ENCODE measurements at places on chromosomes 7 and 10.

GRCh38 chr10:53724581-53724980 lies 952.0 kb upstream of the MBL2 start:
- DNase-seq = no peak

- DNase-seq = no peak
Measured at GRCh38 chr7:53476566-53476965, 441.1 kb downstream of the POM121L12 start.

- no peak for DNase-seq
Measured at GRCh38 chr7:85638394-85638793, 451.5 kb upstream of the SEMA3D start.

DNA sequence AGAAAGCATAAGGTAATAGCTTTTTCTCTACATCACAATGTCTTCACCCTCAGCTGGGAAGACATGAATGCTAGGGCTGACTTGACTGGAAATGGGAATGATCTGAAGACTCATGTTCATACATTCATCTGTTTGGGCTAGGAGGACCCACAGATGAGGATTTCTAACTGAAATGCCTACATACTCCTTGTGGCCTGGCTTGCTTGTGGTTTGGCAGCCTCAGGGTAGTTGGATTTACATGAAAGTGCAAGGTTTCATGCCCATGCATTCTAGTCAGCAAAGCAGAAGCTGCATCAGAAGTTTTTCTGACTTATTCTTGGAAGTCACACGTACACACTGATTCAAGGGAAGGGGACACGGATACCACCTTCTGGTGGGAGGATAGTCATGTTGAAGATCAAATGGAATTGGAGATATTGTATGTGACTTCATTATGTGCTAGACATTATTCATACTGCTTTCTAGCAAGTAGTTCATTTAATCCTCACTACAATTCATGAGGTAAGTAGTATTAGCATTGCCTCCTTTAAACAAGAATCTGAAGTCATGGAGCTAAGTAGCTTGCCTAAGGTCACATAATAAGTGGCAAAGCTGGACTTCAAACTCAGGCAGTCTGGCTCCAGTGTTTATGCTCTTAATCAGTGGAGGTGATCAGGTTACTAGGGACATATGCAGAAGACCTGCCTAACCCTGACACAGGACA lies 957.0 kb downstream of the LRMDA start:
- DNase-seq = no peak

GRCh38 chr7:1063361-1063760 lies 19.0 kb downstream of the GPR146 start:
- no peak for DNase-seq

DNA sequence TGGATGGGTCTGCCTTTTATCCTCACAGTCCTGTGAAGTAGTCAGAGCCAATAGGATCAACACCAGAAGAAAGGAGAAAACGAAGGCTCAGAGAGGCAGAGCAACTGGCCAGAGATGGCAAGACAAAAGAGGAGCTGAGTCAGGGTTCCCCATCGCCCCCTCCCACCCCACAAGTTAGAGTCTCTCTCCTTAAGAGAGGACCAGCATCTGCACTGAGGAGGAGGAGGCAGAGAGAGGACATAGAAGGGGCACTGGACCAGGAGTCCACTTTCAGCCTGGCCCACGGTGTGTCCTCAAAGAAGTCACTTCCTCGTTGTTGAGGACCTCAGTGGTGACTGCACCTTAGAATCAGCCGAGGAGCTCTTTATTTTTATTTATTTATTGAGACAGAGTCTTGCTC lies 11.6 kb downstream of the SPOCK2 start:
- DNase-seq = no peak

- DNase-seq = no peak
Measured at GRCh38 chr7:141072548-141073172, 1.2 kb upstream of the TMEM178B start.

GRCh38 chr10:78579995-78580394 lies 488.8 kb upstream of the ZMIZ1 start:
- no peak for DNase-seq

- no peak for DNase-seq
Measured at GRCh38 chr7:71912476-71912875, 499.7 kb downstream of the CALN1 start.

- no peak for DNase-seq
Measured at GRCh38 chr10:104617831-104618230, 23.3 kb upstream of the SORCS3 start.

DNA sequence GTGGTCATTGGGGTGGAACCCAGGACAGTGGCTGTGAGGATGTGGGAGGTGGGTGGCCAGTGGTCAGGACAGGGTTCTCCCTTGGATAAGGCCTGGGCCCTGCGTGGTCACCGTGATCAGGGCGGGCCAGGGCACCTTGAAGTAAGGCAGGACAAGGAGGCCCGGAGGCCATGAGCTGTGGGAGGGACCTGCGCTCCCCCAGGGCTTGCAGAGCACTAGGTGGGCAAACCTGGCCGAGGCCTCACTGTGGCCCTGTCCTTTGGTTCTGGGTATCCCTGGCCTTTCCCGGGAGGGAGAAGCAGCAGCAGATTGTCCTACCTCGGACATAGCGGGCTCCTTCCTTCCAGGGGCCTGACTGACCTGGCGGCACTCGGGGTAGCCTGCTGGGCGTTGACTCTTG lies 144.8 kb upstream of the RET start:
- DNase-seq = no peak

- DNase-seq = no peak
Measured at GRCh38 chr10:7561216-7561893, 105.4 kb downstream of the ITIH5 start.

- no peak for DNase-seq
Measured at GRCh38 chr10:69201045-69201444, 19.1 kb upstream of the HKDC1 start.

- no peak for DNase-seq
Measured at GRCh38 chr7:145511004-145511403, 605.6 kb upstream of the CNTNAP2 start.

DNA sequence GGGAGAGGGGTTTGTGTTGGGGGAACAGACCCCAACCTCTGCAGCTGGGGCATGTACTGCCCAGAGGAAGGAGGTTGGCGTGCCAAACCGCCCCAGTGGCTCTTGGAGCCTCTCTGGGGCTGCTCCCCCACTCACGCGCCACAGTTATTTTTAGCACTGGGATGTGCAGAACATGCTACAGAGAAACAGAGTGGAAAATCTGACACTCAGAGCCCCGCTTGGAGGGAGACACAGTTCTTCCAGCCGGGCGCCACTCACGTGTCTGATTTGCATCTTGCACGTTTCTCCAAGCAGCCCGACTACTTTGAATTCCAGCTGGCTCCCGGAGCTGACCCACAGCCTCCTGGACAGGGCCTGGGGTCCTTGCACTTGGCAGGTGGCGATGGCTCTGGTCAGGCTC lies 182.0 kb downstream of the RPS24 start:
- DNase-seq = no peak

DNA sequence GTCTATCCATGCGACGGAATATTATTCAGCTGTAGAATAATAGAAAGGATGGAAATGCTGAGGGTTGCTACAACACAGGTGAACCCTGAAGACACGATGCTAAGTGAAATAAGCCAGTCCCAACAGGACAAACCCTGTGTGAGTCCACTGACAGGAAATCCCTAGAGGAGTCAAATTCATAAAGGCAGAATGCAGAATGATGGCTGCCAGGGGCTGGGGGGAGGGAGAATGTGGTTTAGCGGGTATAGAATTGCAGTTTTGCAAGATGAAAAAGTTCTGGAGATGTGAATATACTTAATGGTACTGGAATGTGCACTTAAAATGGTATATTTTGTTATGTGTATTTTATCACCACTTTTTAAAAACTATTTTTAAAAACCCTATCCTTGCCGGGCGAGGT lies 36.9 kb upstream of the DOCK1 start:
- no peak for DNase-seq

DNA sequence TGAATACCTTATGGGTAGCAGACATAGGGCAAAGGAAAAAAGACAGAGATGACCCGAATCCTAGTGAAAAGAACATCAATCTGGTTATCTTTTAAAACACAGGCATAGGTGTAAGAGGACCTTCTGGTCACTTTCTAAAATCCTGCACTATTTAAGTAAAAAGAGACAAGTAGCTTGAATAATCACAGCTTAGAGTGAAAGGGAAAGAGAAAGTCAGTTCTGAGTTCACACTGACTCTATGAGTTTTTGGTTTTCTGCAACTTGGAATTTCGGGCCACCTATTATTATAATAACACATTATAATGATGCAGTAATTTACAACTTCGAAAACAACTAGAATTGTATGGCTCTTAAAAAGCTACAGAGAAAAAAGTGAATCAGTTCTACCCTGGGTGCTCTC lies 247.8 kb downstream of the DOCK4 start:
- no peak for DNase-seq

DNA sequence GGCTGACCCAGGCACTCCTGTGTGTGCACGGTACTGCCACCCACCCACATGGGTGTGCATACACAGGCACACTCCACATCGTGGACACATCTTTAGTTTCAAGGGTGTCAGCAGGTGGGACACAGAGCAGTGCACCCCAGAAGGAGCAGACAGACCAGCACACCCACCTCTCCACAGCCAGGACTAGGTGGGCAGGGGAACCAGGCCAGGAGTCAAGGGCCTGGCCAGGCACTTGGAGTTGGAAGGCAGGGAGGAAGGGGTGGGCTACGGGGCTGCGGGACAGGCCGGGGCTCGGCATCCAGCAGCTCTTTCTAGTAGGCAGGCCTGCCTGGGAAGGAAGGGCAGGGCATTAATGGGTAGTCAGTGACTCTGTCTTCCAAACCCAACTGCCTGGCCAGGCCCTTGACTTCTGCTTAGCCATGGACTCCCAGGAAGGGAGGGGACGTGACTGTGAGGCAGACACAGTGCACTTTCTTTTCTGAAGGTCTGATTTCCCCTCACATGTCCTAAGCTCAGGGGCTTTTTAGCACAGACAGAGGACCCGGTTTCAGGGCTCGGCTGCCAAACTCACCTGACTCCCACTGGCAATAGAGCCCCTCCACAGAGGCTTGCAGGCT lies 14.6 kb downstream of the RASGEF1A start:
- DNase-seq = peak; percentile 15

GRCh38 chr7:45402480-45403218 lies 171.5 kb upstream of the ADCY1 start:
- DNase-seq = no peak

DNA sequence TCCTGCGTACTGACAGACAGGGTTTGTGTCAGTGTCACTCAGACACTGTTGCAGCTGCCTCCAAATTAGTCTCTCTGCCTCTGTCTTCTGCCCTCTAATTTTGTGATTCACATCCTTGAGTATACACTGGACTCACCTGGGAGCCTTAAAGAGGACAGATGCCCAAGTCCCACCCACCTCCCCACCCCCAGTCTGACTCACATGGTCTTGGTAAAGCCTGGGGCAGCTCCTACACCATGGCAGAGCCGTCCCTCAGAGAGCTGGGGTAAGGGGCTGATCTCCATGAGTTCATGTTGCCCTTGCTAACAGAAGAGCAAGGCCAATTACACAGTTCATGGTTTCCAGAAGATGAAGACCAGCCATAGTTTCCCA lies 197.6 kb upstream of the STK17A start:
- no peak for DNase-seq

DNA sequence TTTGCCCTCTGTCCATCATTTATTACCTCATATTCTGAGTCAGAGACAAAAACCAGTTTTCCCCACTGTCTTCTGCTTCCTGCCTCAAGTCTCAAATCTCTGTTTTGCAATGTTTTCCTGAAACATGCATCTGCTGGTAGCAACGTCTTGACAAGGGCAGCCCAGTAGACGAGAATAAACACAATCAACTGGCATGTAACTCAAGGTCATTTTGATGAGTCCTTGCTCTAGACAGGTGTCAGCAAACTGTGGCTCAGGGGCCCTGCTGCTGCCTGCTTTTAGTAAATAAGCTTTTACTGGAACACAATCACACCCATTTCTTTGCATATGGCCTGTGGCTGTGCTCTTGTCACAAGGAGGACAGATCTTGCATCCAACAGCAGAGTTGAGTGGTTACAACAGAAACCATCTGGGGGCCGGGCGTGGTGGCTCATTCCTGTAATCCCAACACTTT lies 59.8 kb downstream of the ITIH5 start:
- DNase-seq = no peak
